ENCODE measurements at places on chromosomes 2 and 18.
A peak's percentile ranks its signal among the peaks of the same experiment; 100 is the strongest.

GRCh38 chr18:27030421-27030820 is 154.7 kb downstream of the CHST9 start:
- no peak for DNase-seq

DNA sequence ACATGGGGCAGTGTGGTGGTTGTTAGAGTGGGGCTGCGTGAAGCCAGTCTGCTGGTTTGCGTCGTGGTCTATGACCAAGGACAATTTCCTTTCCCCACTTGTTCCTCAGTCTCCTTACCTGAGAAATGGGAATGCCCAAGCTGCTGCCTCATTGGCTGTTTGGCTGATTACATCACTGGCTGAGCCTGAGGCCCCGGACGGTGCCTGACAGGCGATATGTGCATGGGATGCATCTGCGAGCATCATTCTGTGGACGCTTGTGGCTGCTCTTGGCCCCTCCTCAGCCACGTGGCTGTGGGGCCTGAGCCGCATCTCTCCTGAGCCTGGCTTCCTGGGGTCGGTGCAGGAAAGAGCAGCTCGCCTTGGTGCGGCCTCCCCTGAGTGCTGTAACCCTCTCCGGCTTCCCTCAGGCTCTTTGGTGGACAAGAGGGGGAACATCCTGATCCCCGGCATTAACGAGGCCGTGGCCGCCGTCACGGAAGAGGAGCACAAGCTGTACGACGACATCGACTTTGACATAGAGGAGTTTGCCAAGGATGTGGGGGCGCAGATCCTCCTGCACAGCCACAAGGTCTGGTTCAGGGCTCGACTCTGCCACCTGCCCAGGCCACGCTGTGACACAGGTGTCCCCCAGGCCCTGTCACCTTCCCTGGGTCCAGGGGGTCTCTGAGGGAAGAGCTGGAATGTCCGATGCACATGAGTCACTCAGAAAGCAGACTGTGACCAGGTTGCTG is 17.2 kb downstream of the CNDP2 start:
- no peak for DNase-seq

DNA sequence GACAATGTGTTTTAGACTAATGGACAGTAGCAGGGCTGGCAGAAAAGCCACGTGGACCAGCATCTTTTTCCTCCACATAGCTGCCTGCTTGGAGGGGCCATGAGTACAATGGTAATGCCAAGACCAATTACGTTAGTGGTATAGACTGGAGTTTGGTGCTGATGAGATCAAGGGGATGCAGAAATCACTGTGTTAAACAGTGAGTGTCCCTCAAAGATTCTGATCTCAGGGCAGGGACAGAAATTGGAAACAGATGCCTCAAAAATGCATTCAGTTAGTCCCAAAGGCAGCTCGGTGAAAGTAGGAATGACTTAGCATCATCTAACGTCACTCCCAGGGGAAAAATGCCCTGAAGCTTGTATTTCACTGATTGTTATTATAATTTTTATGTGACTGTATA is 72.4 kb downstream of the SLC16A14 start:
- no peak for DNase-seq

- no peak for DNase-seq
Observed at GRCh38 chr18:58276789-58277739, 233.0 kb downstream of the NEDD4L start.

DNA sequence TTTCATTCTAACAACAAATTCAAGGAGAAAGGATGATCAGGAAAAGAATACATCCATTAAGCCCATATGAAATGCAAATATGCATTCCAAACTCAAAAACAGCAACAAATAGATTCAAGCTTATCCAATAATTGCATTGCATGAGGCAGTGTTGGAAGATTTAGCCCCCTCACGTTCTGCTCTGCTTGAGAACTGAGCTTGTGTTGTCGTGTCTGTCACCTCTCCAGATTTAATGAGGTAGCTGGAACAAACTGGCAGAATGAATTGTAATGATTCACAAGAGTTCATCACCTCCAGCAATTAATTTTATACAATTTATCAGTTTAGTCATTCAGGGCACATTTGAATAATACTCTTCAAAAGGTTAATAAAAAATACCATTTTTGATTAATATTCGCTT is 54.8 kb downstream of the AP1S3 start:
- no peak for DNase-seq

DNA sequence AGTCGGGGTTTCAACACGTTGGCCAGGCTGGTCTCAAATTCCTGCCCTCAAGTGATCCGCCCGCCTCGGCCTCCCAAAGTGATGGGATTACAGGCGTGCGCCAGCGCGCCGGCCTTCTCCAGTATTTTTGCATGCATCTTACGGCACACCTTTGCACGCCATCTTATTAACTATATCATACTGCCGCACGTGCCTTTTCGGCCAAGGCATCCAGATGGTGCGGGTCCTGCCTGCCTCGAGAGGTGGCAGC is 765 bp upstream of the ING5 start:
- DNase-seq: no peak

DNA sequence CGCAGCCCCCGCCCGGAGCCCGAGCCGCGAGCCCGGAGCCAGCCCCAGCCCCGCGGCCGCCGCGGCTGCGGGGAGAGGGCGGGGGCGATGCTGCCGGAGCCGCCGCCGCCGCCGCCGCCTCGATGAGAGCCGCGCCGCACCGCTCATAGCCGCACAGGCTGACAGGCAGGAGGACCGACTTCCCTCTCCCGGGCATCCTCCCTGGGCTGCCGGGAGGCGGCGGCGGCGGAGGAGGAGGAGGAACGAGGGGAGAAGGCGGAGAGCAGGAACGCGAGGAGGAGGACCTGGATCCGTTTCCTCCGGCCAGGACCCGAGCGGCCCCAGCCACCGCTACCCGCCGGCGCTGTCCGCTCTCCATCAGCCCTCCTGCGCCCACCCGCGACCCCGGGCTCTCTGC is 370 bp downstream of the KLHL29 start:
- DNase-seq: peak; percentile 68

DNA sequence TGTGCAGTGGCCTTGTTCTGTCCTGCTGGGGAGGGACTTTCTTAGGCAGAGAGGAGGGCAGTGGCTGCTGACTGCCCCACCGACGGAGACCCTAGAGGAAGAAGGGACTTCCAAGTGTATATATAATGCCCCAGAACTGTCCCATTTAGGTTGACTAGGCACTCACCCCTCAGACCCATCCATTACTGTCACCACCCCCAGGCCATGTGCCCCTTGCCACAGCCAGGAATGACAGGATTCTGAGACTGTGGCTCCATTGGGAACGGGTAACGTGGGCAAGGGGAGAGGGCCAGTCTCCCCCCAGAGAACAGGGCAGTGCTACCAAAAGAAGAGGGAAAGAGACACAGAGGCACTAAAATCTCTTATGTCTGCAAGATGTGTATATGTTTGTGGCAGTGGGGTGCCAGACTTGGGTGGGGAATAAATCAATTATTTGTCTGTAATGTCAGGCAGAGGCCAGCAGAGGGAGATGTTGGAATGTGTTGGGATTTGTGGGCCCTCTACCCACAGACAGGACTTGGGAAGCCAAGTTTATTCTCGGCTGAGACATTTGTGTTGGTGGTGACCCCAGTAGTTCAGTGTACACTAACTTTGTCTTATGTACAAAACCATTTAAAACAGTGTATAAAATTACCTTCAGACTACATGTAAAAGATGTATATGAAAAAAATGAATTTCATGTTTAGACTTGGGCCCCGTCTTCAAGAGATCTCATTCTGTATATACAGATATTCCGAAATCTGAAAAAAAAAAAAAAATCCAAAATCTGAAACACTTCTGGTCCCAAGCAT is 24.0 kb upstream of the TMEM37 start:
- no peak for DNase-seq

DNA sequence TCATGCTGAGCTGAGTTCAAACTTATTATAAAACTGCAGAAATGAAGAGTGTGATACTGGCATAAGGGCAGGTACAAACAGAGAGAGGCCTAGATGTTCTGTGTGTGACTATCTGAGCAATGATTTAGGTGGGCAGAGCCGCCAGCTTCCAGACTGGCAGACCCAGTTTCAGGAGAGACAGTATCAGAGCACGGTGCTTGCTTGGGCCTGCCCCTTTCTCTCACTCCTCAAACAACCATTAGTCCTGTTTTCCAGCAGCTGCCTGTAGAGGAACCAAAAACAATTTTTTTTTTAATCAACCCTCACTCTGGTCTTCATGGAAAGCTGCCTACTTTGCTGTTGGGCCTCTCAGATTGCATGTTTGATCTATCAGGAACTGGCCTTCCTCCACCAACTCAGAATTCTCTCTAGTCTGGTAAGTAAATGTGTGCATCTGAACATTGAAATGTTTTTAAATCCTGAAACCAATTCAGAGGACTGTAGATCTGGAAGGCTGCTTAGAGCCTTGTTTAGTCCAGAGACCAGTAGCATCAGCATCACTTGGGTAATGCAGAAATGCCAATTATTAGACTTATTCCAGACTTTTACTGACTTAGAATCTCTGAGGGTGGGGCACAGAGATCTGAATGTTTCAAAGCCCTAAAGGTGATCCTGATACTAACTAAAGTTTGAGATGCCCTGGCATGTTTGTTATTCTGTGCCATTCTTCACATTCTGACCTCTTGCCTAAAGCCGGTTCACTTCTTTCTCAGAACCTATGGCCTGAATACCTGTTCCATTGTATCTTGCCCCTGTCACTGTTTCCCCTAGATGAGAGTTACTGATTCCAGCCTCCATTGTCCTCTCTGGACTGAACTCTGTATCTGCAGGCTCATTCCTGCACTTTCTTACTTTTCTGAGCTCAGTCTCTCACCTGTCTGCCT is 24.8 kb upstream of the CRIM1 start:
- no peak for DNase-seq

- no peak for DNase-seq
Observed at GRCh38 chr2:8107621-8108378, 574.1 kb upstream of the ID2 start.

GRCh38 chr2:48144777-48145176 is 238.5 kb upstream of the FBXO11 start:
- DNase-seq: no peak

GRCh38 chr18:55587418-55588110 is 428 bp downstream of the TCF4 start:
- peak; percentile 74 for DNase-seq

DNA sequence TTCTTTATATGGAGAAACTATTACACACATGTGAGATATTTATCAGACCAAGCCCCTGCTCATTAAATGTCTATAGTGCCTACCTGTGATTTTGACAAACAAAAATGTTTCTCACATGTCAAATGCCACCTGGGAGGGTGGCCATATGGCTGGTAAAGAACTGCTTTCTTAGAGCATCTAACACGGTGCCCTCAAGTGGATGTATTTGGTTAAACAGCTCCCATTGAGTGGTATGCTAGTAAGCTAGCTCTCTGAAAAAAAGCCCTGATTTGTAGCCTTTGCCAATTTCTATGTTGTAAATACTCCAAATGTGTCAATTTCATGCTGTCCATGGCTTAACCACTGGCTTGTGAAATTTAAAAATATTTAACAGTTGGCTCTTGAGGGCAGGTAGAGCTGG is 94.6 kb downstream of the PMAIP1 start:
- DNase-seq: no peak

DNA sequence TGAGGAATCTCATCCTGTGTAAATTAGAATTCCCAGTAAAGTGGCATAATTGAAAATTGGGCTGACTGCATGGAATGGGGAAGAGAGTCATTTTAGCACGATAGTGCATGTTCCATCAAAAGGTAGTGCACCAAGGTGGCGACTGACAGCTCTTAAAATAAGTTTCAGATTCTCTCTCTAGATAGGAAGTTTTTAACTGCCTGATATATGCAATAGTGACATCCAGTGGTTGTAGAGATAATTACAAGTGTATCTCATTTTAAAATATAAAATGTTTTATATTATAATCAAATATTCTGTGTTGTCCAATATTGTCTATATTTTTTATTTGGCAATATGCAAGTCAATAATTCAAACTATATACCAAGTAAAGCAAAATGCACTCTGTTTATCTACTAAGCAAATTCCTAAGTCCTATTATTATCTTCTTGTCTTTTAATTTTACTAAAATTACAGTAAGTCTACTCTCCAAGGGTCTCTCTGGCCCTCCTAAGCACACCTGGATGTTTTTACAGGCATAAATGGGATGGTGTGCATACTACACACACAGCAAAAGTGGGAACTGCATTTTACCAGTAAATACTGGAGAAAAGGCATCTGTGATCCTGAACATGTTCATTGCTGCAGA is 397.7 kb upstream of the HNRNPA3 start:
- no peak for DNase-seq

DNA sequence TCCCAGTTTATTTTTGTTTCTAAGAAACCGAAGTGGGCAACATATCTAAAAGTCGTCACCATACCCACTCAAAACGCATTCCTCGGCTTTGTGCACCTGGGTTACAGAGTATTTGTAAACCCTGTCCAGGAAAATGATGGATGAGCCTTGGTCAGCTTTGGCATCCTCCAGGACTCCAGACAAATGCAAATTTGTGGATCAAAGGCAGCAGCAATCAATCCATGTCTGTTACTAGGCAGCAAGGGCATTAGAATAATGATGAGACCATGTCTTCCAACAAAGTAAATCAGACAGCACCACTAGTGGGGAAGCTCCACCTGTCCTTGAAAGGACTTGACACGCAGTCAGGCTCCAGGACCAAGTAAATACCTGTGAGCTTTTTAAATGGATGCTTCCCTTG is 672.6 kb upstream of the GYPC start:
- DNase-seq: no peak

GRCh38 chr2:109339519-109339966 is 210.5 kb downstream of the SH3RF3 start:
- no peak for DNase-seq

DNA sequence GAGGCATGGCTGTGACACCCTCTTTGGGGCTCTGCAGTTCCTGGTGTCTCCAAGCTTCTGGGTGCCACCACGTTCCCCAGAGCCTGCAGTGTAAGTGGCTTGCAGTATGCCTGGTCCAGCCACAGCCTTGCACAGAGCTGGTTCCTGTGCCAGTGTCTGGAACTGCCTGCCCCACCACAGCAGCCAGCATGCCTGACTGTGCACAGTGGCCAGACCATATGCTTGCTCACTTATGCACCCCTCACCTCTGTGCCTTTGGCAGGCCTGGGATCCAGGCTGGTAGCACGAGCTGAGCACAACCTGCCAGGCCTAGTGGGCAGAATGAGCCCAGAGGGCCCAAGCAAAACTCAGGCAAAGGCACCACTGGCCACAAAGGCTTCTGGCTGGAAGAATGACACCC is 154.1 kb downstream of the DPP4 start:
- DNase-seq: no peak

- DNase-seq: no peak
Observed at GRCh38 chr2:137172162-137172561, 406.8 kb downstream of the THSD7B start.

DNA sequence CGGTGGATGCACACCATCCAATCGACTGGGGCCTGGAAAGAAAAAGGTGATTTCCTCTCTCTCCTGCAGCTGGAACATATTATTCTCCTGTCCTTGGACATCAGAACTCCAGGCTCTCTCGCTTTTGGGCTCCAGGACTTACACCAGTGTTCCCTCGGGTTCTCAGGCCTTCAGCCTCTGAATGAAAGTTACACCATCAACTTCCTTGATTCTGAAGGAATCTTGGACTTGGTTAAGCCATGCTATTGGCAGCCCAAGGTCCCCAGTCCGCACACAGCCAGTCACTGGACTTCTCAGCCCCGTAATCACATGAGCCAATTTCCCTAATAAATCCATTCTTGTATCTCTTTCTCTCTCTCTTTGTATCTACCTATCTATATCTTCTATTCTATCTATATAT is 418.9 kb downstream of the IRS1 start:
- DNase-seq: no peak

GRCh38 chr2:121776361-121776760 is 20.9 kb downstream of the TSN start:
- DNase-seq: no peak

- no peak for DNase-seq
Observed at GRCh38 chr2:124120246-124120645, 95.2 kb downstream of the CNTNAP5 start.

GRCh38 chr18:76495435-76496193 is 572 bp upstream of the ZNF516 start:
- peak; percentile 62 for DNase-seq

- no peak for DNase-seq
Observed at GRCh38 chr2:137173463-137173862, 408.1 kb downstream of the THSD7B start.
